ENCODE measurements at places on chromosomes 2 and 18.

DNA sequence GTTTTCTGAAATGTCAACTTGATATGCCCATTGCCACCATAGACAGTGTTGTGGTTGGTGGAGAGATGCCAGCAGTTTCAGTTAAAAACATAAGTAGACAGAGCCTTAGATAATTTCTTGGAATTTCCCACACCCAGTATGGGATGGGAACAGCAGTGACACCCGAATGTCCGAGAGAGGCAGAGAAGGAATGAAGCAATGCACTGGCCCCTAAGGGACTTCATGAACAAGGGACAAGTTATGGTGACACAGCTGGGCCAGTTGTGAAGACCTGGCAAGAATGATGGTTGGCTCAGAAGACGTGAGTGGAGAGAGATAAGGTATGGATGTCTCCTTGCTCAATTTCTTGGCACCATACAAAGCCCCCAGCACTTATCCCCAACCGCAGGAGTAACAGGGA is 165.2 kb upstream of the APCDD1 start:
- DNase-seq: no peak

DNA sequence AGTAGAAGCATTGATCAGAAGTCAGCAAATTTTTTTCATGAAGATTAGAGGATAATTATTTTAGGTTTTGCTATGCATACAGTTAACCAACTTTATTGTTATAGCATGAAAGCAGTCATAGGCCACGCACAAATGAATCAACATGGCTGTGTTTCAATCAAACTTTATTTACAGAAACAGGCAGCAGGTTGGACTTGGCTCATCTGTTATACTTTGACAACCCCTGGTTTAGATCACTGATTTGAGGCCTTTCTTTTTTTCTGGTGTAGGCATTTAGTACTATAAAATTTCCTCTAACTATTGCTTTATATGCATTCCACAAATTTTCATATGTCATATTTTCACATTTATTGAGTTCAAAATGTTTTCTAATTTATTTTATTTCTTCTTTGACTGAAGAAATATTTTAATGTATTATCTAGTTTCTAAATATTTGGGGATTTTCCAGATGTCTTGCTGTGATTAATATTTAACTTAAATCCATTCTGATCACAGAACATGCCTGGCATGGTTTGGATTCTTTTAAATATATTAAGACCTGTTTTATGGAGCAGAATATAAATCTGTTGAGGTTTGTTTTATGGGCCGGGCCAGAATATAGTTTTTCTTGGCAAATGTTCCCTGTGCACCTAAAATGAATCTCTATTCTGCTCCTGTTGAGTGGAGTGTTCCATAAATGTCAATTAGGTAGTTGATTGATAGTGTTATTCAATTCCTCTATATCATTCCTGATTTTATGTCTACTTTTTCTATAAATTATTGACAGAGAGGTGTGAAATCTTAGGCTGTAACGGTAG is 116.3 kb upstream of the KLHL29 start:
- DNase-seq: no peak

GRCh38 chr2:189818249-189819038 is 34.2 kb downstream of the PMS1 start:
- no peak for DNase-seq

DNA sequence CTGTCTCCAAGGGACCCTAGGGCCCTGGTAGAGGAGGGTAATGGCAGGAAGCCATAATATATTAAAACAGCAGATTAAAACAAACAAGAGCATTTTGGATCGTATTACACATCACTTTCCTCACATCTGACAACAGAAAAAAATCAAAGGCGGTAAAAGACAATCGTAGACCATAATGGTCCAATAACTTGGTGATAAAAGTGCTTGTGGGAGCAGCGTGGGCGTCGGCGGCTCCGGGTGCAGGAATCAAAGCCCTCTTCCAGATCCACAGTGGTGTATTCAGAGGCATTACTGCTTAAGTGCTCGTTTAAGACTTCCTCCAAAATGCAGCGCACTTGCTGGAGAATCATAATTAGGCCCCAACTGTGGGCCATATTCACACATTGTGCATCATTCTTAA is 68.0 kb downstream of the FECH start:
- DNase-seq: no peak

DNA sequence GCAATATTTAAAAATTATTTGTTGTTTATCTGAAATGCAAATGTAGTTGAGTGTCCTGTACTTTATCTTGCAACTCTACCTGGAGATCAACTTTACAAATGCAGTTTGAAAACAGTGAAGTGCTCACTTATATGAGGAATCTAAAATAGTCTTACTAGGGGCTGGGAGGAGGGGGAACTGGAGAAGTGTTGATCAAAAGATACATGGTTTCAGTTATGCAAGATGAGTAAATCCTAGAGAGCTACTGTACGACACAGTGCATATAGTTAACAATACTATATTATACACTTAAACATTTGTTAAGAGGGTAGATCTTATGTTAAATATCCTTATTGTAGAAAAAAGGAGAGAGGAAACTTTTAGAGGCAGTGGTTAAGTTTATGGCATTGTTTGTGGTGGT is 241.9 kb downstream of the BCL11A start:
- no peak for DNase-seq

DNA sequence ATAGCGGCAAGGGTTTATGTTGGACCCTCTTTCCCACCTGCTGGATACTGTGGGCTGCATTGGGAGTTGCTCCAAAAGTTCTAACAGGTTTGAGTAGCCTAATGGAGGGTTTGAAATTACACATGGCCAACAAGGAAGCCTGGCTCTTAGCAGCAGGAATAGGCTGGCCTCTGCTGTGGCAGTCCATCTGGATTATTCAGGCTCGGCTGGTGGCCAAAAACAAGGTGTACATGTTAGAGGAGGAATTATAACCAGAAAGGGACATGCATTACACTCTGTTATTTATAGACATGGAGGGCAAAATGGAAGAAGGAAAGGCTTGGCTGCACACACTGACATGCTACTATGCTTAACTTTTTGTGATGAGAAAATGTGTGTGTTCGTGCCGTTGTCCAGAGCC is 61.1 kb upstream of the NRXN1 start:
- no peak for DNase-seq

- no peak for DNase-seq
Measured at GRCh38 chr2:74751981-74752851, 81.7 kb upstream of the HK2 start.

GRCh38 chr2:211835695-211836094 is 702.9 kb downstream of the ERBB4 start:
- DNase-seq: no peak

GRCh38 chr2:51201295-51201694 is 169.4 kb upstream of the NRXN1 start:
- no peak for DNase-seq

DNA sequence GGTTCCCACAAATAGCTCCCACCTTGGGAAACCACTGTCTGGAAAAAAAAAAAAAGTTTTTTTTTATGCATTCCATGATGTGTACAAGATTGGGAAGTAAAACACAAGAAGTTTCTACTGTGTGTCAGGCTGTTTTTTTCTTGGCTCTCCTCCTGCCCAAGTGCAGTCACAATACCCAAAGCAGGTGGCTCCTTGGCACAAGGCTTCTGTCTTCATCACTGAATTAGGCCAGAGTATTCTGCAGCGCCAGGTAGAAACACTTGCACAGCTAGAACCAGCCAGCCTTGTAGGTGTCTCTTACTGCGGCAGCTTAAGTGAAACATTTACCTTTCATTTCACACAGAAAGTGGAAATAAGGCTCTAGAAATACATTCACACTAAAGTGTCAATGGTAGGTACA is 23.8 kb upstream of the MAL start:
- DNase-seq: no peak

DNA sequence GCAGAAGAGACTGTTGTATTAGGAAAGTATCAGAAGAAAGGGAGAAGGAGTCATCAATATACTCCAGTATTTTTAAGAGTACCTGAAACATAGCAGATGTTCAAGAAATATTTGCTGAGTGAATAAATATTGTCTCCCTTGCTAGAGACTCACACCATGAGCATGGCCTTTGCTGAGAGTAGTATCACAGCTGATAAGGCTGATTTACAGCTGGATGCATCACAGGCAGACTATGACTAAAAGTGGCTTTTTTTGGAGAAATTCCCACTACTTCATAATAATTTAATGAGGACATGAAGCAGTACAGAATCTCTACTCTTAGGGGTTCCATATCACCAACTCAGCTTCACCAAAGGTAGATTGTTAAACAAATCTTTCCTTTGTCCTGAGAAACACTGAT is 373.3 kb downstream of the RBM43 start:
- no peak for DNase-seq
